Left renal cortex interstitium (tissue), 4 donors: ENCODE measurements at places on chromosomes 11 and 22.

DNA sequence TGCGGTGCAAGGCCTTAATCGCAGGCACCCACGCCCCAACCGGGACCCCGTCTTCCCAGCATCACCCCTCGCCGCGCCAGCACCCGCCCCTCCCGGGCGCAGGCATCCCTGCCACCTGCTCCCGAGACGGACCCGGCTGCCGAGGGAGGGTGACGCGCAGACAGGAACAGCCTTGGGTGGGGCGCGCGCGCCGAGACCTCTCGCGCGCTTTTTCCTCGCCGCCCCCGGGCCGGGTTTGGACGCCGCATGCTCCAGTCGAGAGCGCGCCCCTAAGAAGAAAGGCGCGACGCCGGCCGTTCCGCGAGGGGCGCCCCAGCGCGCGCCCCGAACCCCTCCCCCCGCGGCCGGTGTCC lies 504 bp downstream of the CFL1 start:
- no peak for DNase-seq

DNA sequence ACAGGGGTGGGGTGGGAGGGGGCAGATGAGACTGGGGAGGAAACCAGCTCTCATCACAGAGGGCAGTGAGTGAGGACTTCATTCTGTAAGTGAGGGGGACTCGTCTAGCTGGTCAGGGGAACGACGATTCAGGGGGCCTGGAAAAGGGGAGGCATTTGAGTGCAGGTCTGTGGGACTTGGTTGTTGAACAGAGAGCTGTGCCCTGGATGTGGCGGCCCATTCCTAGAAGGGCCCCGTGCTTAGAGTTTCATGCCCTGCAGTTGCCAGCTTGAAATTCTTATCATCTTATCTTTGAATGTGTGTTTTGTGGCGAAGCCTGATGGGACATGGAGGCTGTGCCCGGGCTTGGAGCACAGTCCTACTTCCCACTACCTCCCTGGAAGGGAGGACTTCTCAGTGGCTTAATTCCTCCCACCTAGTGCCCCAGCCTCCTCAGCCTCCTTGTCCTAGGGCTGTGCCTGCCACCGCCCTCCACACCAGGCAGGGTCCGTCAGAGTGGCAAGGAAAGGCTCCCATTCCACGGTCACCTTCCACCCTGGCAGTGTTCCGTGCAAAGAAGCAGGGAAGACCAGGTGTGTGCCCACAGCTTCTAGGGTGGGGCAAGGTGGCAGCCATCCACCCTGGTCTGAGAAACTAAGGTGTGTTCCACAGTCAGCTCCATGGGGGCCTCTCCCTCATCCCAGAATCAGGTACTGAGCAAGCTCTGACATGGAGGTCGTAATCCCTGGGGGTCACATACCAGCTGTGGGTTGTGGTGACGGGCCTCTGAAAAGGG lies 59.7 kb upstream of the LMO1 start:
- DNase-seq, result no peak

GRCh38 chr11:17528181-17528691 lies 16.0 kb downstream of the USH1C start:
- DNase-seq, result no peak

DNA sequence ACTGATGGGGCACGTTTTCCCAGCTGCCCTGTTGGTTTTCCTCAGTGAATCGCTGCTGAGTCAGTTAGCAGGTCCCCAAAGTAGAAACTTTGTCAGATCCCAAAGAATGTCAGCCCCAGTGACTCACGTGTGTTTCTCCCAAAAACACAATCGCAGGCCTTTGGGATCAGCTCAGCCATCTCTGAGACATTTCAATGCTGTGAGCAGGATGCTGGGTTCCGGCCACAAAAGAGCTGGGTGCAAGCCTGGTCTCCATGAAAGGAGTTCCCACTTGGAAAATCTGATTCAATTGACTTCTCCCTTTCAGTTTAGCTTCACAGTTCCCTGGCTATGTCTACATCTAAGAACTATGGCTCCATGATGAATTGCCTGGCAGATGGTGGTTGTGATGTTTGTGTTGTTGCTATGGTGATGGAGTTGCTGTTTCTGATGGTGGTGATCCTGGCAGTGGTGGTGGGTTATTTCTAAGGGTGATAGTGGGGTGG lies 28.0 kb downstream of the MYEOV start:
- no peak for DNase-seq
